ENCODE measurements at places on chromosomes 4 and X.

GRCh38 chrX:101442085-101442484, 34.1 kb downstream of the HNRNPH2 start:
- no peak for DNase-seq

DNA sequence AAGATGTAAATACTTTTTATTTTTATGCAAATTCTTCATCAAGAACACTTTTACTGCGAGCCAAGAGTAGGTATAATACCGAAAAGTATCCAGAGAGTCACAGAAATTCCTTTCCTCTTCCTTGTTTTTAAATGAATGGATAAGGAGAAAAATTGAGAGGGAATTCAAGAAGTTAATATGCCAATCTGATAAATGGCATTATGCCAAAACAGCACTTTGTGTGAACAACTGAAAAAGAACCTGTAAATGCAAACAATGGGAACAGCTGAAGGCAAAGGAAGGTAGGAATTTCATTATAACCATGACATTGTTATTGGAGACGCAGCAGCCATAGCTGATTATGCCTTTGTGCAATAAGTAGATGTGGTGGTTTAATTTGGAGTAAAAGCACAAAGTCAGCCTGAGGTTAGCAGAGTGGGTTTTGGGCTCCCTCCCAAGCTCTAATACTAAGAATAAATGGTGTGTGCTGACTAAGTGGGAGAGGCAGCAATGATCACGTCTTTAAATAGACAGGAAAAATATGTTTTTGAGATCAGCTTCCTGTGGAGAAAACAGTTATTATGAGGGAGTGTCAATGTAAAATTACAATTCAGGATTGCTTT, 209.8 kb upstream of the NDST4 start:
- no peak for DNase-seq

GRCh38 chr4:160143574-160143973, 1040.7 kb downstream of the RAPGEF2 start:
- no peak for DNase-seq

DNA sequence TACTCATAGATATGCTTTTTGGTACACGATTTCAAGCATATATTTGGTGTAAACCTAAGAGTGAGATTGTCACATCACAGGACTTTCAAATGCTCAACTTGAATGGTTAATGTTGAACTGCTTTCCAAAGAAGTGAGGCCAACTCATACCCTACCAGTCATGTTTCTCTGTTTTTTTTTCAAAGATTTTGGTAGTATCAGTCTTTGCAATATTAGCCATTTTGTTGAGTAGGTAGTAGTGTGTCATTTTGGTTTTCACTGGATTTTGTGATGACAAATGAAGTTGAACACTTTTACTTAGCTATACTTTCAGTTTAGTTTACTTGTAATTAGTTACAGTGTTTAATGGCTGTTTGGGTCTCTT, 12.5 kb upstream of the HS3ST1 start:
- no peak for DNase-seq

DNA sequence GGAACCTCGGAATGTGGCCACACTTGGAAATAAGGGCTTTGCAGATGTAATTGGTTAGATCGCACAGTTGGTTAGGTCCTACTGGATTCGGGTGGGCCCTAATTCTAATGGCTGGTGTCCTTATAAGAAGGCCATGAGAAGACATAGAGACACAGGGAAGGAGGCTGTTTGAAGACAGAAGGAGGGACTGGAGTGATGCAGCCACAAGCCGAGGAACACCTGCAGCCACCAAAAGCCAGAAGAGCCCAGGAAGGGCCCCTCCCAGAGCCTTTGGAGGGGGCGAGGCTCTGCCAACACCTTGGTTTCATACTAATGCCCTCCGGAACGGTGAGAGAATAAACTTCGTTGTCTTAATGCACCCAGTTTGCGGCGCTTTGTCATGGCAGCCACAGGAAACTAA, 47.0 kb downstream of the EVC start:
- no peak for DNase-seq

DNA sequence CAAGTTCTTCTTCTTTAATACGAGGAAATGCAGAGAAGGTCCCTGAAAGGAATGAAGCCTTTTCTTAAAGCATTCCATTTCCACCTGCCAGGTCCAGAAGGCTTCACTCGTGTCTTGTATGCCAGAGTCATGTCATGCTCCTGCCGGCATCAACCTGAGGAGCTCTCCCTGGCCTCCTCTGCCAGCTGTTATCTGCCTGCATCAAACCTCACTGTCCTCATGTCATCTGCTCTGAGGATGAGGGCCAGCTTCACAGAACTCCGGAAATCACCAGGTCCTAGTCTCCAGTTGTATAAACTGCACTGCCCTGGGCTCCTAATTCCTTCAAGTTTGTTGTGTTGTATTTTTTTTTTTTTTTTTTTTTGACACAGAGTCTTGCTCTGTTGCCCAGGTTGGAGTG, 20.0 kb upstream of the S100G start:
- no peak for DNase-seq

GRCh38 chr4:82611527-82611926, 49.7 kb upstream of the TMEM150C start:
- DNase-seq: no peak

- DNase-seq: no peak
Observed at GRCh38 chr4:56320293-56320692, 67.0 kb downstream of the AASDH start.

GRCh38 chrX:122218666-122219065, 965.4 kb upstream of the GRIA3 start:
- DNase-seq: no peak

DNA sequence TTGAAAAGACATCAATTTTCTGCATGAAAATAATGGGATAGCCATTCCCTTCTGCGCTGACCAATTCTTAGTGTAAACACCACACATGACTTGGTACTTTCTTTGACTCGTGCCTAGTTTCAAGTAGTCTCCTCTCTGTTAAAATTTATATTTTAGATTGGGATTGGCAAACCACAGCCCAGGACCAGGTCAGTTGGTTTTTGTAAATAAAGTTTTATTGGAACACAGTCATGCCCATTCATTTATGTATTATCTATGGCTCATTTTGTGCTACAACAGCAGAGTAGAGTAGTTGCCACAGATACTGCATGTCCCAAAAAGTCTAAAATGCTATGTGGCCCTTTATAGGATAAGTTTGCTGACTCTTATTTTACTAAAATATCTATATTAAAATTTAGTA, 46.7 kb downstream of the BMX start:
- no peak for DNase-seq

DNA sequence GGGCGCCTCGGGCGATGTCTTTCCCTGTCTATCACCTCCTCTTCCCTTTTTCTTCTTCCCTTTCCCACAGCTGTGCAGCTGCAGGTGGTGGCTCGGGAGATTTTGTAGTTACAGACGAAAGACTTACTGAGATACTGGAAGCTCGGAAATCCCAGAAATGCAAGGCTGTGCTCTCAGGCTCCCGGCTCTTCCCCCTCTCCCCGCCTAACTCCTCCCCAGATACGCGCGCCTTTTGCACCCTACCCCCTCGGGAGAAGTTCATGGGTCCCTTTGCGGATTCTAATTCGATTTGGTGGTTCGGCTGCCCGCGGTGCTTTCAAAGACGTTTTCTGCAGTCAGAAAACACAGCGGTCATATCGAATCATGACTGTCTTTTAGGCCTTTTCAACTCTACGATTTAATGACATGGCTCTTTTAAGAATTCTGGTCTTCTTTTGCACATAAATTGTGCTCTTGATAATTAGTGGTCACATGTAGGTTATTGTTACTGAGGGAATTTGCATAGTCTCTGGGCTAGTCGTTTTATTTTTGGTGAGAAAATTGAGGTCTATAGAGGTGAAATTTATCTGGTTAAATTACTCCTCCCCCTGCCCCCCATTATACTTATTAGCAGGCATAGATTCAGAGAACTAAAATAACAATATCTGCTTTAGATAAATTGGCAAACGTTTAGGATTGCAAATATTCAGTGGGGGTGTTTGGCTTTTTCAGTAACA, 1.6 kb downstream of the SEPTIN11 start:
- DNase-seq: no peak

DNA sequence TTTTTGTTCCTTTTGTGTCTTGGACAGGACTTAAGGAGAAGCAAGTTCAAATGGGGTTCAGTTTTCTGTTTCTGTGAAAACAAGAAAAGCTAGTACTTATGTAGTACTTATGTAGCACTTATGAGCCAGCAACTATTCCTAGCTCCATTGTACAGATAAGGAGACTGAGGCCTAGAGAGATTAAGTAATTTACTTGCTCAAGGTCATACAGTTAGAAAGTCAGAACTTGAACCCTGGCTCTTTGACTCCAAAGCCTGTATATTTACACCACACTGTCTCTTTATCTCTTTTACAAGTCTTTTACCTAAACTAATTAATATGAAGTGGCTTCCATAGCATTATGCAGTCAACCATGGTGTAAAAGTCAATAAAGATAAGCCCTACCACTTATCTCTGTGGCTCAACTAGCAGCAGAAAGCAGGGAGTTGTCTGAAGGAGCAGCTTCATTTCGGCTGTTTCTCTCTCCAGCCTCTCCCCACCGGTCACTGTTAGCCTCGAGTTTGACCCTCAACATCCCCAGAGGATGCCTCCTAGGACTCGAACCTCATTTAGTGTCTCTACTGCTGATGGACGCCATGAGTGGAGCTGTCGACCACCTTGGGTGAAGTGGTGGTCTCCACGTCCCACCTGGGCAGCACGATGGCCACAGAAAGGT, 209.9 kb downstream of the SHROOM3 start:
- DNase-seq: no peak

DNA sequence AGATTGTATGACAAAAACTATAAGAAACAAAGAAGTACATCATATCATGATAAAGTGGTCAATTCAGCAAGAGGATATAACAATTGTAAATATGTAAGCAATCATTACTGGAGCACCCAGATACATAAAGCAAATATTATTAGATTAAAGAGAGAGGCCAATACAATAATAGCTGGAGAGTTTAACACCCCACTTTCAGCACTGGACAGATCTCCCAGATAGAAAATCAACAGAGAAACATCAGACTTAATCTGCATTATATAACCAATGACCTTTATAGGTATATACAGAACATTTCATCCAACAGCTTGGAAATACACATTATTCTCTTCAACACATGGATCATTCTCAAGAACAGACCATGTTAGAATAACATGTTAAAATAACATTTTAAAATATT, 128.4 kb downstream of the SPOCK3 start:
- no peak for DNase-seq

DNA sequence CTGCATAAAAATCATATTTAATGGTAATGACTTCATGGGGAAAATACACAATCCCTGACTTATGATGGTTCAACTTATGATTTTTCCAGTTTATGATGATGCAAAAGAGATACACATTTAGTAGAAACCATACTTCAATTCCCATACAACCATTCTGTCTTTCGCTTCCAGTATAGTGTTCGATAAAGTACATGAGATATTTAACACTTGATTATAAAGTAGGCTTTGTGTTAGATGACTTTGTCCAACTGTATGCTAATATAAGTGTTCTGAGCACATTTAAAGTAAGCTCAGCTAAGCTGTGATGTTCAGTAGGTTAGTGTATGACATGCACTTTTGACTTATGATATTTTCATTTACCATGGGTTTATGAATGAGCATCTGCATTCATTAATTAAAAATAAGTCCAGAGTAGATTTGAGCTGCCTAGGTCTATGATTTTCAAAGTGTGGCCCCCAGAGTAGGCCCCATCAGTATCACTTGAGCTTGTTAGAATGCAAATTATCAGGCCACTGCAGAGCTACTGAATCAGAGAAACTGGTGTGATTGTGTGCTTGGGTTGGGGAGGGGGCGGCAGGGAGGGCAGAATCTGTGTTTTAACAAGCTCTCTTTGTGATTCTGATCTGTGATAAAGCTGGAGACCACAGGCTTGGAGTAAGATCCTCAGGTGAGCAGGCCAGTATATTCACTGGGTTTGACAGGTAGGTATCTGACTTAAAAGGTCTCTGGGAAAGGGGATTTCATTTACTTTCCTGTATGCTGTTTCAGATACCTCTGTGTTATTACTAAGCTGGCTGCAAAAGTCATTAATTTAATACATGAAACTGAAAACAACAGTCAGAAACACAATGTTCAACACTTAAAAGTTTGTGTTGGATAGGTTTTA, 8.4 kb downstream of the ATP10D start:
- DNase-seq: no peak

DNA sequence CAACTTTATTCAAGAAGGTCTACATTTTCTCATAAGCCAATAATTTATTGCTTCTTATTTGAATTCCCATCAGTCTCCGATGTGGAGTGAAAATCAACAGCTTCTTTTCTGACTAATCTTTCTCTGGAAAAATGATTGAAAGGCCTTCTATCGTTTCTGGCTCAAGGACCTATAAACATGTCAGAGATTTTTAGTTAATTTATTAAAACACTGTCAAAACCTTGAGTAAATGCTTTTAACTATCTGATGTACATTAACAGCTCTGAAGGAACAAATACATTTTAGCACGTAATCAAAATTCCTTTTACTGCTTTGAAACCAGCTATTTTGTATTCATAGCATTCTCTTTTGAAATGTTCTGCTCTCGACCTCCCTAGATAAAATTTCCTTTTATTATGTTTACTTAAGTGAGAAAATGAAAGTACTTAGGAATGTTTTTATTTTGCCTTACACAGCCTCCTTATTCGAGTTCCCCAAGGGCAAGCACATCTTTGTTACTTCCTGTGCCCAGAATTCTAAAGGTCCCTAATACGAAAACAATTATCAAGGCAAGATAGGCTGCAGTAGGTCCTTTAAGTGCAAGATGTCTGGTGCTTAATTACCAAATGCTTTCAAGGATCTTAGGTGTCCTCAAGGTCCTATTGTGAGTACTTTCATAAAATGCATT, 3.1 kb upstream of the ZFX start:
- DNase-seq: no peak

All from esophagus squamous epithelium (tissue), 5 donors.